ENCODE measurements at places on chromosomes 12 and 14. TPM values are rescaled to one million over a fixed set of nuclear protein-coding genes. Genes with fewer than 3 reads are reported as not detected.

Gene TAS2R30
- 4.4 TPM for total RNA-seq

Gene DIO2
- total RNA-seq = not detected

Gene KRT6A
- not detected for total RNA-seq

Gene RNASE13
- not detected for total RNA-seq

Gene TESPA1
- total RNA-seq = 168 TPM

Gene ANKRD9
- total RNA-seq = 14.6 TPM

GRCh38 chr12:31370531-31371255 is 44.7 kb upstream of the SINHCAF start:
- H3K4me1 ChIP-seq = no peaks in the 10 kb centered on the region
- no peaks in the 10 kb centered on the region for H3K36me3 ChIP-seq
- H3K4me3 ChIP-seq = no peak overlapping the region
- no peak overlapping the region for H3K27ac ChIP-seq
- H3K27me3 ChIP-seq = peaks cover 5% of the 10 kb centered on the region

DNA sequence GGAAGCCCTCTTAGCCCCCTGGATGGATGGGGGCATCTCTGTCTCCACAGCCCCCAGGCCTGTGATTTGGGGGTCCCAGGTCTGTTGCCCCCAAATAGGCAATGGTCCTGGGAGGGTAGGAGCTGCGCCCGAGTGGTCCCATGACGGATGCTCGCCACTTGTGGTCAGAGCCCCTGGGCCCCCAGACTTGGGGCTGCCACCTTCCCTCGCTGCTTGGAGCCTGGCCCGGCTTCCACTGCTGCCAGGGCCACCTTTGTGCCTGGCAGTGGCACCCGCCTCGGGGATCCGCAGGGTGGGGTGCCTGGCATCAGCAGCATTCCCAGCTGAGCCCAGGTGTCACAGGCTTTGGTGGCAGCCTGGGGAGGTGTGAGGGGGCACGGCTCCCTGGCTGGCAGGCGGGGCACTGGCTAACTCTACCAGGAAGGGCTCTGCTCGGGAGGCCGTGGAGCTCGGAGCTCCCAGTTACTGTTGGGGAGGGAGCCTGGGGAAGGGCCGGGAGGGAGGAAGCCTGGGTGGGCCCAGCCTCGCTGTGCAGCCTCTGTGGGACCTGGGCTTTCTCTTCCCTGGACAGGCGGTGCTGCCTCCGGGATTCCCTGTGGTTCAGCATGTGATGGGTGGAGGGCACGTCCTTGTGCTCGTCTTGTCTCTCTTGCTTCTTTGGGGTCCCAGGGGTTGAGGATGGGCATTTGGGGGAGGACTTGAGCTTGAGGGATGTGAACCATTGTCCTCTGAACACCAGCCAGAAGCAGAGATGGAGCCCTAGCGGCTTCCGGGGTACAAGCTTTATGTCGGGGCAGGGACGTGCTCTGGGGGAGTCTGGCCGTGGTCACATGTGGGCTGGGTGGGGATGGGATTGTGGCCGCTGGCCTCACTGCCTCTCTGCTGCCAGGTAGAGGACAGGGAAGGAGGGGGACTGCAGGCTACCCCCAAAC is 5.4 kb downstream of the KIF26A start:
- peaks cover 10% of the 10 kb centered on the region for H3K27me3 ChIP-seq
- no peak overlapping the region for H3K27ac ChIP-seq
- DNase-seq = no peak

- no peaks in the 10 kb centered on the region for H3K36me3 ChIP-seq
- H3K27ac ChIP-seq = no peak overlapping the region
- H3K4me3 ChIP-seq = no peak overlapping the region
- no peaks in the 10 kb centered on the region for H3K4me1 ChIP-seq
- DNase-seq = no peak
Measured at GRCh38 chr12:76303989-76304460, 44.2 kb downstream of the BBS10 start.

DNA sequence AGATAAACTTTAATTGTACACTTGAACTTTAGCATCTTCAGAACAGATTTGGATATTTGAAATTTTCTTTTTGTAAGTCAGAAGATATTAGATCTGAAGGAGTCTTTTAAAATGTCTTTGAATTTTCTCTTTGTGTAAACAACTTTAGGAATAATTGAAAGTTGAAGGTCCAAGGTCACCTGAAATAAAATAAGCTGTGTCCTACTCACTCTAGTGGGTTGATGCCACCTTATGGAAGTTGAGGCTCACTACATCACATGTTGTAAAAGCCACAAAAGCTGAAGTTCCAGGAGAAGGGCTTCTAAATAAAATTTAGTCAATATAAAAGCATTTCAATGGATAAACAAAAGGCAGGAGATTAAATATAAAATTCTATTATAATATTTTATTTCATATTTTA is 122.0 kb upstream of the ATXN7L3B start:
- H3K4me1 ChIP-seq = no peaks in the 10 kb centered on the region
- no peak for DNase-seq
- no peaks in the 10 kb centered on the region for H3K27me3 ChIP-seq
- no peak overlapping the region for H3K27ac ChIP-seq
- no peaks in the 10 kb centered on the region for H3K36me3 ChIP-seq

- H3K27ac ChIP-seq = no peak overlapping the region
- peaks cover 30% of the 10 kb centered on the region for H3K4me1 ChIP-seq
- peaks cover 3% of the 10 kb centered on the region for H3K36me3 ChIP-seq
Measured at GRCh38 chr14:89669193-89669592, 252.2 kb upstream of the FOXN3 start.

DNA sequence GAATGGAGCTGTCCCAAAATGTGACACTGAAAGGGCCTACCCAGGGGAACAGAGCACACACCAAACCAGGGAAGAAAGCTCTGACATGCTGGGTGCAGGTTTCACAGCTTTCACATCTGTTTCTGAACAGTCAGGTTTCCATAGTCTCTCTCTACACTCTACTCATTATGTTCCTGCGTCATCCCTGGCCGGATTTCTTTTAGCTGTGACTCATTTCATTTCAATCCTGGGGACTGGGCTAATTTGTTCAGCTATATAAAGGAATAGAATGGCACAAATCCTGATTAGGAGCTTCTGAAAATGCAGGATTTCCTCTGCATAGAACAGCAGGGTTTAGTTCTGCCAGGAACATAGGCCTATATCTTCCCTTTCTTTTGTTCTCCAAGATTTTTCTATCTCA is 649.8 kb downstream of the RPS29 start:
- H3K27me3 ChIP-seq = no peaks in the 10 kb centered on the region
- no peak overlapping the region for H3K4me3 ChIP-seq
- no peak for DNase-seq
- no peaks in the 10 kb centered on the region for H3K36me3 ChIP-seq

DNA sequence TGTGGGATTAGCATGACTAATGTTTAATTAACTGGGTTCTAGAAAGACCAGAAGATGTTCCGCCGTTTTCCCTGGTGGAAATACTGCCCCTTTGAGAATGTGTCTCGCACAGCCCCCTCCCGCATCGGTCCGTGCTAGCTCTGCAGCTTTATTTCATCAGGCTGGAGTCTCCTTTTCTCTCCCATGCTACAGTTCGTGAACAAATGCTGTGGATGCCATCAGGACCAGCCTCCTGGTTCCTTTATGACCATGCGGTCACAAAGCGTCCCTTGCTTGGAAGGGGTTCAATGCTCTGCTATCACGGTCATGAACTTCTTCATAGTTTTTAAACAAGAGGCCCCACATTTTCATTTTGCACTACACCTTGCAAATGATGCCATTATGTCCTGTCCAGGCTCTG is 157.7 kb upstream of the TMEM132C start:
- no peak overlapping the region for H3K27ac ChIP-seq
- no peak for DNase-seq
- no peaks in the 10 kb centered on the region for H3K27me3 ChIP-seq

DNA sequence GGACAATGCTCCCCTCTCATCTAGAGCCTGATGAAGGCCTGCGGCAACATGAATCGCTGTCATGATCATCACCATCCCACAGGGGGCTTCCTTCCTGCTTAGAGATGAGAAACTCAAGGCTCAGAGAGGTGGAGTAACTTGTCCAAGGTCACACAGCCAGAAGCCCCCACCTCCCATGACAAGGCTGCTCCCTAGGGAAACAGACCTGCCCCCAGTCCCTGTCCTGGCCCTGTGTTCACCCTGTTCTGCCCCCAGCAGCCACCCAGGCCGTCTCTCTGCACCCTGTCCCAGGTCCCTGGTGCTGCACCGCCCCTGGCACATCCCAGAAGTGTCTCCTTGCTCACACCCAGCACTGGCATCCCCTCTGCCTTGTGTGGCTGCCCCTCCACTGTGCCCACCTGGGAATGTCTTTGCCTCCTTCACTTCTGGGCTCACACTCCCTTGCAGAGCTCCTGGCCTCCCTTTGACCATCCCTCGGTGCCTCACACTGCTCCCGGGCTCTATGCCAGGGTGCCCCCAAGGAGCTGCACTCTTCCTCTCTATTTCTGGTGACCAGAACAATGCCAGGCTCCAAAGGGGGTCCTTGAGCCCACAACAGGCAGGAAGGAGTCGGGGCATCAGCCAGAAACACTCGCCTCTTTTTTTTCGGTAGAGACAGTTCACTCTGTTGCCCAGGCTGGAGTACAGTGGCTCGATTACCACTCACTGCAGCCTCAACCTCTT is 70.5 kb downstream of the BCL11B start:
- H3K27me3 ChIP-seq = no peaks in the 10 kb centered on the region
- peak overlapping the region; percentile 51 for H3K4me3 ChIP-seq
- H3K27ac ChIP-seq = peak overlapping the region; percentile 91

DNA sequence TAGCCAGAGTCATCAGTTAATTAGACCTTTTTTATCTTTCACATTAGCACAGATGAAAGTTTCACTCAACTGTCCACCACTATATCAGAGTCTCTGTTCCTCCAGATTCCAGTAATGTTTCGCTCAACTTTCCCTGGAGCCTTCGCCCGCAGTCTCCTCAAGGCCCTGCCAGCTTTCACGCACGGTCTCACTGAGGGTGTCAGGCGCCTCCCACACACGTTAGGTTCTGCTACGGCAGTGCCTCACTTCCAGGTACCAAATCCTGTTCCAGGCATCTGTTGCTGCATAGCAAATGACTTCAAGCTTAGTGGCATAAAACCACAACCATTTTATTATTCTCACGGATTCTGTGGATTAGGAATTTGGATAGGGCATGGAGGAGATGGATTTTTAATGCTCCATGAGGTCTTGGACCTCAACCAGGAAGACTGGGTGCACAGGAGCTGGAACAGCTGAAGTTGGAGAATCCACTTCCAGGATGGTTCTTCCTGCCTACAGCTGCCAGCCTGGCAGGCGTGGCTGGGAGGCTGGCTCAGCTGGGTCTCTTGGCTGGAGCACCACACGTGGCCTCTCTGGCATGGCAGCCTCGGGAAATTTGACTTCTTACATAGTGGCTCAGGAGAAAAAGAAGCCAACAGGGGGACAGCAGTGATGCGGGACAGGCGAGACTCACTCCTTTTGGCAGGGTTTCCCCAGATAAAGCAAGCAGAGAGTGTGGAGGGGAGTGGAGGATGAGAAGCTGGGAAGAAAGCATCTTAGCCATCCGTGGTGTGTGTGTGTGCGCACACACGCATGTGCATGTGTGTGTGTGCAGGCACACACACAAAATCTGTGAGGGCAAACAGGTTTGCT is 21.3 kb upstream of the BCDIN3D start:
- H3K4me3 ChIP-seq = no peak overlapping the region
- H3K4me1 ChIP-seq = no peaks in the 10 kb centered on the region
- peaks cover 5% of the 10 kb centered on the region for H3K27me3 ChIP-seq
- no peak for DNase-seq

GRCh38 chr14:92503756-92504491 is 9.7 kb upstream of the RIN3 start:
- no peak for DNase-seq
- H3K4me1 ChIP-seq = peaks cover 10% of the 10 kb centered on the region
- H3K4me3 ChIP-seq = no peak overlapping the region
- peaks cover 37% of the 10 kb centered on the region for H3K27me3 ChIP-seq

DNA sequence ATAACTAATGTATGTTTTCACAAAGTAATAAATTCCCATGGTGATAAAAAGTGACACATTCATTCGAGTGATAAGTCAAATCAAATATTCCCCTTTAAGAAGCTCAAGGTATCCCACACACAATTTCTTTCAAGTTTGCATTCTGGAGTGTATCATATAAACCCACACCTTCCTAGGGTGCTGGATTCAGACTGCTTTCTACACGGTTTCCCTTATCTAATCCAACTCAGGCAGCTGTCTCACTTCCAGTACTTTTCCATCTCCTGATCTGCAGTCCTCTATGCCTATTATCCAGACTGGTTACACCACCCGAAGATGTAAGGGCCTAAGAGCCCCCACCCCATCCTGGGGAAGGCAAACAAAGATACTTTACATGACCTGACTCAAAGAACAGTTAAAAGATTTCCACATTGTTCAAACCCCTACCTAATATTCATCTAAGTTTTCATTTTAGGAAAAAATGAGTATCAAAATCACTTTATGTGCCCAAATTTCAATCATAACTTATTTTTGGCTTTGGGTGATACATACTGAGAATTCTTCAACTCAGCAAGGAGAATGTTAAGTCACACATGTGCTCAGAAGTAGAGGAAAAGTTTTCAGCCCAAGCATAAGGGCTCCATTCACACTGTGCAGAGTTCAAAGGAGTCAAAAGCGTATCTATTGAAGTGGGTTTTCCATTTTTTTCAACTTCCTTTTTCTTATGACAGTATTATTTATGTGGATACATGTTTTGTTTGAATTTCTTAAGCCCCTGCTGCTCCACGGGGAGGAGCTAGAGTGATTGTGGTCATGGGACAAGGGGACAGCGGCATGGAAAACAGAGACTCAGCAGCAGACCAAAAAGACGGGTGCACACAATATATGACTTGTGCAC is 41.8 kb downstream of the CORO1C start:
- peak overlapping the region; percentile 97 for H3K27ac ChIP-seq
- no peaks in the 10 kb centered on the region for H3K27me3 ChIP-seq
- H3K36me3 ChIP-seq = peaks cover 2% of the 10 kb centered on the region
- H3K4me1 ChIP-seq = peaks cover 62% of the 10 kb centered on the region
- peak overlapping the region; percentile 77 for H3K4me3 ChIP-seq
- DNase-seq = peak; percentile 76

DNA sequence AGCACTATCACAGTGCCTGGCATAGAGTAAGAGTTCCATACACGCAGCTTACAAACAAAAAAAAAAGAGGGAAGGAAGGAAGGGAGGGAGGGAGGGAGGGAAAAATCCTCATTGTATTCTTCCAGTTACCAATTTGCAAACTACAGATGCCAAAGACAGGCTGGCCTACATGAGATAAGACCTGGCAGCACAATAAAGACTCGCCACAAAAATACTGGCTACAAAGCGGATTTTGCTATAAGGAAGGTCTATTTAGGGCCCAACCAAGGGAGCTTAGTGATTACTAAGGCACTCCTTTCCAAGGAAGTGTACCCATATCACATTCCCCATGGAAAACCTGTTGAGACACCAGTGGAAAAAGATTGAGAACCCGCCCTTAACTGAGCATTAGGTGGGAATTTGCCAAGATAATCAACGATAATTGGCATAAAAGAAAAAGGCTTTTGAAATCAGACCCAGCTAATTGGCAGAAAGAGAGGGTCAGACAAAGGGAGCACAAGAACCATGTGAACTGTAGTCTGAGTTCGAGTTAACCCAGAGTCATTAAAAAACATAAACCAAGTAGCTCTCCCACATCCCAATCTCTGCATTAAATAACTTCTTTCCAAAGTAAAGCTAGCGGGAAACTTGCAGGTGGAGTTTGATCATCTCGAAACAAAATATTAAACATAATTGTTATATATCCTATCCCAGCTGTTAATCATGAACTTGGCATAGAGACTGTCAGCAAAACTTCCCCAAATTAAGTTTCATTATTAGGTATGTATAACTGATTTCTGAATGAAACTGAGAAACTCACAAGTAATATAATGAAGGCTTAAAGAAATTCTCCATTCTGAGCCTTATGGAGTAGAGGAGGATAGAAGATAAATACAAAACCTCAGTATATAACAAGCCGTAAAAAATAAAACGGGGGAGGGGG is 50.1 kb downstream of the PHLDA1 start:
- H3K27ac ChIP-seq = peak overlapping the region; percentile 45
- peaks cover 70% of the 10 kb centered on the region for H3K4me1 ChIP-seq
- no peaks in the 10 kb centered on the region for H3K36me3 ChIP-seq
- no peak for DNase-seq
